Stimulated activated CD4-positive, alpha-beta T cell treated with anti-CD3 and anti-CD28 coated beads, TNF-alpha, amount 100 ng/mL, for 1 hour (primary cell): ENCODE measurements at places on chromosomes 7 and 10.

- DNase-seq: no peak
These were observed 88.1 kb upstream of the FAM171A1 start for GRCh38 chr10:15459218-15459617.

GRCh38 chr7:42763137-42763551 lies 148.7 kb downstream of the C7orf25 start:
- DNase-seq: no peak

DNA sequence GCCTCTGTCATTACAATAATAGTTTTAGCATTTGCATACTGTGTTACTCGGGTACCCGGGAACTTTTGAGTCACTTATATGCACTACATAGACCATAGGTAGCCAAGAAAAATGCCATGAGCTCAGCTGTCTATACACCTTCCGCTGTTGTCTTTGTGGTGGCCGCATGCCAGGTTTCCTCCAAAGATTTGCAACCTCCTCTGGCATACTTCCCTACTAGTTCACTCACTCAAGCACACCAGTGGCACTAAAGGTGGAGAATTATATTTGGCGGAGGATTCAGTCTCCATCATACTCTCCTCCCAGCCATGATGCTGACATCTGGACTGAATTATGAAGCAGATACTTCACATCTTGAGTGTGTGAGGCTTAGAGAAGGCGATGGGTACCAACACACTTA lies 35.6 kb upstream of the GRB10 start:
- no peak for DNase-seq

- DNase-seq: no peak
These were observed 38.4 kb upstream of the BMS1 start for GRCh38 chr10:42744134-42744701.

GRCh38 chr7:116715077-116715476 lies 43.1 kb downstream of the MET start:
- DNase-seq: no peak

DNA sequence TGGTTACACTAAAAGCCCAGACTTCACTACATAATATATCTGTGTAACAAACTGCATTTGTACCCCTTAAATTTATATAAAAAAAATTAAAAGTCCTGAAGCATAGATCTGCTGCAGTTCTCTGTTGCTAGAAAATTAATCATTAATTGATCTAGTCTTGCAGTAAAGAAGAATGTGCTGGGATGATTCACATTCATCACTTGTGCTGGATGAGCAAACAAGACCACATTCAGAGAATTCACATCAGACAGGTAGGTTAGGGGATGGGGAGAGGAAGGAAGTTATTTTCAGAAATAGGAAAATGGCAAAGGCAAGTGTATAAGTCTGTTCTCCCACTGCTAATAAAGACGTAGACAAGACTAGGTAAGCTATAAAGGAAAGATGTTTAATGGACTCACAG lies 1019.0 kb downstream of the KCNMA1 start:
- DNase-seq: no peak

- DNase-seq: no peak
These were observed 16.7 kb downstream of the AQP1 start for GRCh38 chr7:30928254-30928872.

- DNase-seq: no peak
These were observed 73.8 kb upstream of the SFMBT2 start for GRCh38 chr10:7484456-7485243.

DNA sequence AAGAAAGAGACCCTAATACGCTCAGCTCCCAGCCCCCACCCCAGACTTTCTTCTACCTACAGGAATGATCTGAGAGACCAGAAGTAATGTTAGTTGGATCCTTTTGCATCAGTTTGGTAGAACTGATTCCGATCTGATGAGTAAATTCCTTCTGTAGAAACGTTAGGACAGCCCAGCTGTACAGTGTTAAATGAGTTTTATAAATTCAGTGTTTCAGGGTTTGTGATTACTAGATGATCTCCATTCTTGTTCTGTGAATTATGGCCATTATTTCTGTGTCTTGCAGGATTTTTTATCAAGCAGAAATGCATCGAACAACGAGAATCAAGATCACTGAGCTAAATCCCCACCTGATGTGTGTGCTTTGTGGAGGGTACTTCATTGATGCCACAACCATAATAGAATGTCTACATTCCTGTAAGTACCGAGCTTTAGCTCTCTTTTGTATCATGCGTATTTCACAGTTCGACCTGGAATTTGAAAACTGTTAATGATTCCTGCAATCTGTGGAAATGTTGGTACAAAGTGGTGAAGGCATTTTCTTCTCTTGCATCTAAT lies 5.3 kb downstream of the BMI1 start:
- DNase-seq: no peak

DNA sequence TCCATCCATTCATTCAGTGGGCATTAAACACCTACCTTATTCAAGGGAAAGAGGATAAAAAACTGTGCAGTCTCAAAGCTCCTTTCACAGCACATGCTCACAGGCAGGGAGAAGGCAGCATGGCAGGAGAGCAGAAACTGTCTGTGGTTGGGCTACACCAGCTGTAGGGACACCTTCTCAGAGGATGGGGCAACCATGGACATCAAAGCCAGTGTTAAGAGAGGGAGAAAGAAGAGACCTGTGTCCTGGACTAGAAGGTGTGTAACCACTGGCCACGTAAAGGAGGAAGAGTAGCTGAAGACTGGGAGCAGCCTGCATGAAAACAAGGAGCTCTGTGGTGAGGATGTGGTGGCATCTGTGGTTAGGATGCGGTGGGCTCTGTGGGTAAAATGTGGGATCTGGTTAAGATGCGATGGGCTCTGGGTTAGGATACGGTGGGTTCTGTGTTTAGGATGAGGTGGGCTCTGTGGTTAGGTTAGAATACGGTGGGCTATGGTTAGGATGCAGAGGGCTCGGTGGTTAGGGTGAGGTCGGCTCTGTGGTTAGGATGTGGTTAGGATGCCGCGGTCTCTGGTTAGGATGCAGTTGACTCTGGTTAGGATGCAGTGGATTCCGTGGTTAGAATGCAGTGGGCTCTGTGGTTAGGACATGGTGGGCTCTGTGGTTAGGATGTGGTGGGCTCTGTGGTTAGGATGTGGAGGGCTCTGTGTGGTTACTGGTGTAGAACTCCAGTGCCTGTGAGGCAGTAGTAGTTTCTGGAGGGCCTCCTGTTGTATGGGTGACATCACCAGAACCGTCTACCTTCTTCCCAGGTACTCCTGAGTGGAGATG lies 197.6 kb downstream of the WDR37 start:
- DNase-seq: no peak

DNA sequence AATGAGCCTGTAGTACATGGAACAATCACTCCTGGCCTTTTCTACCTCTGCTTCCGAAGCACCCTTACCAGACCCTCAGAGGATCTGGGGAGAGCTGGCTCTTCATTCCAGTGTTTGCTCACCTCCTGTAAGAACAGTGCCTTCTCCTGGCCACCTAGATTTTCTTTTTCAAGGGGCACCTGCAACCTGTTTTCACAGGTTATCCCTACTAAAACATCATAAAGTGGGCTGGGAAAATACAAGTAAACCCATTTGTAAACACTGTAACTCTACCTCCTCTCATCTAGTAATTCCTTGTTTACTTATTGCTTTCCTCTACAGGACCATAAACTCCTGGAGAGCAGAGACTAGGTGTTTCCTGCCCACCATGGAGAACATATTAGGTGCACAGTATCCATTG lies 1.1 kb downstream of the PIK3AP1 start:
- no peak for DNase-seq

GRCh38 chr10:89869180-89869579 lies 167.8 kb downstream of the KIF20B start:
- DNase-seq: no peak

DNA sequence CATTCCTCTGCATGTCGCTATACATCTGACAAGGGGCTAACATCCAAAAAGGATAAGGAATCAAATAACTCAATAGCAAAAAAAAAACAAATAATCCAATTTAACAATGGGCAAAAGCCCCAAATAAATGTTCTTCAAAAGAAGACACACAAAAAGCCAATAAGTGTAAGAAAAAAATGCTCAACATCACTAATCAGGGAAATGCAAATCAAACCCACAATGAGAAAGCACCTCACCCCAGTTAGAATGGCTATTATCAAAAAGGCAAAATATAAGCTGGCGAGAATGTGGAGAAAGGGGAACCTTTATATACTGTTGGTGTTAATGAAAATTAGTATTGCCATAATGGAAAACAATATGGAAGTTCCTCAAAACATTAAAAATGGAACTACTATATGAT lies 14.3 kb downstream of the ARHGAP12 start:
- DNase-seq: no peak

- no peak for DNase-seq
These were observed 686 bp downstream of the AASS start for GRCh38 chr7:122143376-122143750.

GRCh38 chr7:5625938-5626337 lies 155.5 kb downstream of the RNF216 start:
- no peak for DNase-seq

- DNase-seq: no peak
These were observed 117.6 kb downstream of the DNAJC1 start for GRCh38 chr10:21885940-21886339.

DNA sequence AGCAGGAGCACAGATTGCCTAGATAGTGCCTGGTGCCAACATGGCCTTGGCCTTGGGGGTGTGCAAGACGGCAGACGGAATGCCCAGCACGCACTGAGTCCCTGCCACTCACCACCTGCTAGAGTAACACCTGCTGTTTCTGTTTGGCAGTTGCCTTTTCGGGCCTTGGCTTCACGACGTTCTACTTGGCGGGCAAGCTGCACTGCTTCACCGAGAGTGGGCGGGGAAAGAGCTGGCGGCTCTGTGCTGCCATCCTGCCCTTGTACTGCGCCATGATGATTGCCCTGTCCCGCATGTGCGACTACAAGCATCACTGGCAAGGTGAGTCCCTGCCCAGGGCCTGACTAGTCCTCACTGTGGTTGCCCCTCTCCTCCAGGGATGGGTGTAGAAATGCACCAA lies 118.0 kb downstream of the PLPP4 start:
- DNase-seq: no peak

- DNase-seq: no peak
These were observed 48.5 kb downstream of the HERPUD2 start for GRCh38 chr7:35646289-35647023.

DNA sequence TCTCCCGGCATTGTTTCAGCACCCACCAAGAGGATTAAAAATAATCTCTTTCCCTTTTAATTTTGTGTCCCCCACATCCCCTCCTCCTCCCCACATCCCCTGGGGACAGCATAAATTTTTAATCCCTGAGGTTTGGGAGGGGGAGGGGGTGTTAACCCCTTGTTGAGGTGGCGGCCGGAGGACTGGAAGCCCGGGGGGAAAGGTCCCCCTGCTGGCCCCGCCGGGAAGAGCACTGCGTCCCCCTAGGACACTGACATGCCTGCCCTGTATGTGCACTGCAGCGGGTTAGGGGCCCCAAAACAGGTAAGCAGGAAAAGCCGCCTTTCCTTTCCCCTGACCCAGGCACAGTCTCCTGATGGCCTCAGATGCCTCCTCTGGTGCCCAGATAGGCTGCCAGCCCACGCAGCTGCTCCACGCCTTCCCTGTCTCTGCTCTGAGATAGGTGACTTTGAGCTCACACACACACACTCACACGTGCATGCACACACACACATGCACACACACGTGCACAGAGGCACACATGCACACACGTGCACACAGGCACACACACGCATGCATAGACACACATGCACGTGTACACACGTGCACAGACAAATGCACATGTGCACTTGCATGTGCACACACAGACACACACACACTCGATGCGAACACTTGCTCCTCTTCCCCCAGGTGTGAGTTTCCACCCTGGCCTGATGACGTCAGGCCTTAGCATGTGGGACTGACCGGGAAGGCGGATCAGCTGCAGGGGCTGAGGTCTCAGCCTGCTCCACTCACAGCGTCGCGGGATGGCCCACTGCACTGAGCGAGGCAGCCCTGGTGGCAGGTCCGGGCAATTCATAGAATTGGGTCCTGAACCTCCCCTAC lies 12.3 kb downstream of the CNPY1 start:
- no peak for DNase-seq

DNA sequence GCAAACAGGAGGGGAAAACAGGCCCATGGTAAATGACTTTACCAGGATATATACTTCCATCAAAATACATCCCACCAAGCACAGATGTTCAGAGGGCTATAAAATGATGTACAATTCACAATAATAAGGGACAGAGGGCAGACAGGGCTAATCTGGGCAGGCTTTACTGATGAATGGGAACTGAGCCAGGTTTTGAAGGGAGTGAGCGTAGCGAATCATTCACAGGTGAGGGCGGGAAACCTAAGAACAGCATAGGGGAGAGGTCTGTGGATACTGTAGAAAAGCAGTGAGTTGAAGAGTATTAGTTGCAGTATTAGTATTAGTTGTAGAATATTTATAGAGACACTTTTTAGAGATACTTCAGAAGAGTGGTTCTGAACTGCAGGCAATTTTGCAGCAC lies 180.8 kb downstream of the JAZF1 start:
- DNase-seq: no peak

DNA sequence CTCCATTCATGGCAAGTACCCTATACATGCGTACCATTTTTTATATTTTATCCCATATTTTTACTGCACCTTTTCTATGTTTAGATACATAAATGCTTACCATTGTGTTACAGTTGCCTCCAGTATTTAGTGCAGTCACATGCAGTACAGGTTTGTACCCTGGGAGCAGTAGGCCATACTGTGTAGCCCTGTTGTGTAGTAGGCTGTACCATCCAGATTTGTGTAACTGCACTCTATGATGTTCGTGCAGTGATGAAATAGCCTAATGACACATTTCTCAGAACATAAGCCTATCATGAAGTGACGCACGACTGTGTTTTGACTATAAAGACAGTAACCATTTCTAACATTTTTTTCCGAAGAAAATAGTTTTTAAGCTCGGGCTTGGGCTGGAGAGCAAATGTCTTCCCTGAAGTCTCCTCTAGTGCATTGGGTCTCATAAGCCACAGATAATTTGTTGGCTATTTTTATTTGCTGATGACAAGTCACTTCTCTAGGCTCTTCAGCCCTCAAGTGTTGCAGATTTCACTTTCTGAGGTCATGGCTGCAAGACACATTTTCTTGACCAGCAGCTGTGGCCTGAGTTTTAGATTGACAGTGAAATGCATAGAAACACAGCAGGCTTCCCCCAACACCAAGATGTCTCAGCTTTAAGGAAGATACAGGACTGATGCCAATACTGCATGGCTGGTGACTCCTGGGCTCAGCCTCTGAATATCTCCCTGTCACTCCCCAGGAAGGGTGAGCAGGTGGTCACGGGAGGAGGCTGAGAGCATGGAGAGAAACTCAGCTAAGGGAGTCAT lies 26.9 kb downstream of the EPDR1 start:
- no peak for DNase-seq

DNA sequence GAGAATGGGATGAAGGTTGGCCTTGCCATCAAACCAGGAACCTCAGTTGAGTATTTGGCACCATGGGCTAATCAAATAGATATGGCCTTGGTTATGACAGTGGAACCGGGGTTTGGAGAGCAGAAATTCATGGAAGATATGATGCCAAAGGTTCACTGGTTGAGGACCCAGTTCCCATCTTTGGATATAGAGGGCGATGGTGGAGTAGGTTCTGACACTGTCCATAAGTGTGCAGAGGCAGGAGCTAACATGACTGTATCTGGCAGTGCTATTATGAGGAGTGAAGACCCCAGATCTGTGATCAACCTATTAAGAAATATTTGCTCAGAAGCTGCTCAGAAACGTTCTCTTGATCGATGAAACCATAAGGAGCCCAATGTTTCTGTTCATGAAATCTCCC lies 637 bp downstream of the RPEL1 start:
- no peak for DNase-seq

GRCh38 chr7:116731445-116732335 lies 59.7 kb downstream of the MET start:
- no peak for DNase-seq
